ENCODE measurements at places on chromosomes 12 and 14.

DNA sequence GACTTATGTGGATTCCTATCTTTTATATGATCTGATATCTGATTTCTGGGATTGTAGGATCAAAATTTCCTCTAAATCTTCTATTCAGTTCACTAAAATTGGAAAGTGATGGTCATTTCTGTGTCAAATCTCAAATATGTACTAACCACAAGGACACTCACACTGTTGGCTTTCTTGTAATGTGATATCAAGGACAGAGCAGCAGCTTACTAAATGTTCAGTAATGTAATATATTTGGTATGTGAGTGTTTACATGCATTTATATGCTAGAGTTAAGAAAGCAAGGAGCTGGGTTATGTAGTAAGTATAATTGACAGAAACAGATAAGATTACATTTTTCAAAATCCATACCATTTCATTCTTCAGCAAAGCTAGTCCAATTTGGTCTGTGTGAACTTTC lies 16.5 kb downstream of the PUS7L start:
- DNase-seq: peak; percentile 65

DNA sequence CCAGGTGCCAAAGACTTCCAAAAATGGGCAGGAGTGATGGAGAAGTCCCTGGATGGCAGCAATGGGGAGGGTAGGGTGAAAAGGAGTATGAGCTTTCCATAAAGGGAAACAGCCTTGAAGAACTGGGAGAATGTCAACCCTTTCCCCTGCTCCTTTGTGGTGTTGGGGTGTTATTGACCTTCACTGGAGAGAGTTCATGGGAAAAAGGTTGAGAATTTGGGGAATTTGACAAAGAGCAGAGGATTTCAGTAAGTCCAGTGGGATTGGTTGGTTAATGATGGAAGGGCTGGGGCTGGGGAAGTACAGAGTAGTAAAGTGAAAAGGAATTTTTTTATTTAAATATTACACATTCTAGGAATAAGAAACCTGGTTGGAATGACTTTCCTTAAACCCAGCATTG lies 116.6 kb downstream of the ERC1 start:
- no peak for DNase-seq

DNA sequence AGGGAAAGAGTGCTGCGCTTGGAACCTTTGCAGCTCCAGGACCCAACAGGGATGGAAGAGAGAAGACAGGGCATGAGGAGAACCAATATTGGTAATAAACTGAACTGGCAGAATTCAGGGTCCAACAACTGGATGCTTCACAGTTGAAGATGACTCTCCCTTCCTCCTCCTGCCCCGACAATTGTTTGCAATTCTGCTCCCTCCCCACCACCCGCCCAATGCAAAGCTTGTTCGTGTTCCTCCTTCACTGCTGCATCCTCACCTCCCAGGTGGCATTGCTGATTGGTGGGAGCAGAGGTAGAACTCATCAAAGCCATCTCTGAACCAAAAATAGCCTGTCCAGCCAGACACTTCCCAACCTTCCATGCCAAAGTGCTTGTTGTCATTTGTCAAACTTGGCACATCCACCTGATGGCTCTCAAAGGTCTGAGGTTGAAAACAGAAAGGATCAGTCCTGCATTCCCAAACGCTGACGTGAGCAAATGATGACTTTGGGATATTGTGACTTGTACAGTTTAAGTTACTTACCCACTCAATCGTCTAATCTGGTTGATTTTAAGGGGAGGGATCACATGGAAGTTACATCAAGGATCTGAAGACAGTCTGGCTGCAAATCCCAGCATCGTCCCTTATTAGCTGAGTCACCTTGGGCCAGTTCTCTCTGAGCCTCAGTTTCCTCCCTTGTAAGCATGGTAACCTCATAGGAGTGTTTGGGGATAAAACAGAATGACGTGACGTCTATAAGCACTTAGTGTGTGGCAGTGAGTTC lies 242.6 kb upstream of the CRY1 start:
- DNase-seq: no peak

DNA sequence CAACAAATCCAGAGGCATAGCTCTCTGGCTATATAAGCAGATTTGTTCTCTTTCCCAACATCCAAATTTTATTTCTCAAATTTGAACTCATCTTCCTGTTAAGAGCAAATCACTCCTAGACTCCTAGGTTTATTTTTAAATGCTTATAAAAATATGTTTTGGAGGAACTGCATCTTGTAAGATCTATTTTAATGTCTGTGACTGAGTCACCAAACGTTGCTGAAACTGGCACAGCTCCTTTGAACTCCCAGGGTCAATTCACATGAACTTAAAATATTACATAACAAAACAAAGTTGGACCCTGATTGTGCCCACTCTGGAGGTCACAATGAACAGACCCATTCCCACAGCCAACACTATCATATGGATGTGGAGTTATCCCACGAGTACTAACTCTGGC lies 23.9 kb downstream of the ANAPC7 start:
- no peak for DNase-seq

GRCh38 chr12:76554405-76555230 lies 5.0 kb downstream of the OSBPL8 start:
- no peak for DNase-seq

DNA sequence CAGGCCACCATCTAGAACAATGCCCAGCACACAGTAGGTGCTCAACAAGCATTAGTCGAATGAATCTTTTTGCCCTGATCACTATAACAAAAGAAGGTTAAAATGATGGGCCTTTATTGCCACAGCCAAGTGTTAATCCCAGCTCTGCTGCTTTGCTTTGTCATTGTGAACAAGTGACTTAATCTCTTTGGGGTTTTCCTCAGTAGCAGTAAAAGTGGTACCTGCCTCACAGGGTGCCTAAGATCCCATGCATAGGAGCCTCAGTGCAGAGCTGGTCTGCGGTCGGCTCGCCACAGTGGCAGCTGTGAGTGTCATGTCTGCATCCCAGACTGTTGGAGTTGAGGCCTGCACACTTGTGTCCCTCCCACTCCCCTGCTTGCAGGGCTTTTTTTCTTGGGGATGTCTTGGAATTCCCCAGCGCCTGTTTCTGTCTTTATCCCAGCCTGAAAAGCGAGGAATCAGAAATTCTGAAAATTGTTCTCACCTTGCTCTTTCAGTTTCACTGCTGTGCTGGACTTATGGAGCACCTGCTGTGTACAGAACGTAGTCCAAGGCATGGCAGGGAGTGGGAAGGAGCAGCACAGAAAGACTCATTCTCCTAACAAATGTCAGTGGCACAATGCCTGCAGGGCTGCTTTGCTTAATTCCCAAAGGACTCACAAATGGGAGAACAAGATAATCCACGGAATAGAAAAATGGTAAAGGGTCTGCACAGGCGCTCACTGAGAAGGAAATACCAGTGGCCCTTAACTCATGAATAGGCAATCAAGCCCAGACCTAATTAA lies 90.8 kb downstream of the EML1 start:
- DNase-seq: no peak

DNA sequence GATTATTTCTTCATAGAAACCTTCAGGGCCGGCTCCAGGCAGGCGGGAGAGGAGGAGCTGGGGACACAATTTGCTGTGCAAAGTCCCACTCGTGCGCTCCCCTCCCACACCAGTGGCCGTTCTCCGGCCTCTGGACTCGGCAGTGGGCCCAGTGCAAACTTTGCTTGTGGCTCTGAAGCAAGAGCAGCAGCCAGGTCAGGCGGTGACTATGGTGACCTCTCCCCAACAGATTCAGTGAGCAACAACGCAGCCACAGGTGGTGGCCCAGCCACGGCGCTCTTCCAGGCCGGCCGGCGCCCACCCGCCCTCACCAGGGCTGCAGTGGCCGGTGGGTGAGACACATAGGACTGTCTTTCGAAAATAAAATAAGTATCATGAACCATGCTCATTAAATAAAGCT lies 29.5 kb downstream of the VPS37B start:
- DNase-seq: no peak

GRCh38 chr12:70246580-70246979 lies 3.3 kb downstream of the CNOT2 start:
- DNase-seq: no peak

DNA sequence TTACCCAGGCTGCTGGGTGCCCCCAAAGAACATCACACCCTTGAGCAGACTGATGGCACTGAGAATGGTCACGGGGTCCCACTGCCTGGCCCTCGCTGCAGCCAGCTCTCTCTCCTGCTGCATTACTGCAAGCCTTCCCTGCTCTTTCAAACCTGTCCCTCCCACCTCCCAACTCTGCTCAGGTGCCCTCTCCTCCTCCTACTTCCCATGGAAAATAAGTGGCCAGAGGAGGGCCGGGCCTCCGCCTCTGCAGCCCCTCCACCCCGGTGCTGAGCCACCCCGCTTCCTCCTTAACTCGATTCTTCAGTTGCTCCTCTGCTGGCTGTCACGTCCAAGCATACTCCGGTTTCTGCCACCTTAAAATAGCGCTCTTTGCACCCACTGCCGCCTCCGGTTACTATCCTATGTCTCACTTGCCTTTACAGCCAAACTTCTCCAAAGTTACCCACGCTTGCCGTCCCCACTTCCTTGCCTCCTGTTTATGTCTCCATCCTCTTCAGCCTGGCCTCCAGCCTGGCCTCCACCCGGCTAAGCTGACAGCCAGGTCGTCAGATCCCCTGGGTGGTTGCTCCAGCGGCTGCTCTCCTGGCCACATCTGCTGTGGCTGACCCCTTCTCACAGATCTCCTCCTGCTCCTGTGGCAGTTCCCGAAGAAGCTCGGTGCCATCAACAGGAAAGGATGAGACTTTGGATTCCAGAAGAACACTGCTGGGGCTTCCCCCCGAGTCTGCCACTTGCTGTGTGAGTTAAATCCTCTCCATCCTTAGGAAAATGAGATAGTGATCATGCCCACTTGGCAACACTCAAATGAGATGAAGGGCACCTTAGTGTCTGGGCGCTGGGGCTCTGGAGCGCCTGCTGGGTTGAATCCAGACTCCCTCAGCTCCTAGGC lies 7.7 kb downstream of the SMIM41 start:
- no peak for DNase-seq

- no peak for DNase-seq
These were observed 65.5 kb downstream of the PELI2 start for GRCh38 chr14:56183631-56184157.

- no peak for DNase-seq
These were observed 188.2 kb upstream of the DIO3 start for GRCh38 chr14:101372894-101373620.

- peak; percentile 17 for DNase-seq
These were observed 26.1 kb downstream of the SERPINA3 start for GRCh38 chr14:94638339-94638738.

DNA sequence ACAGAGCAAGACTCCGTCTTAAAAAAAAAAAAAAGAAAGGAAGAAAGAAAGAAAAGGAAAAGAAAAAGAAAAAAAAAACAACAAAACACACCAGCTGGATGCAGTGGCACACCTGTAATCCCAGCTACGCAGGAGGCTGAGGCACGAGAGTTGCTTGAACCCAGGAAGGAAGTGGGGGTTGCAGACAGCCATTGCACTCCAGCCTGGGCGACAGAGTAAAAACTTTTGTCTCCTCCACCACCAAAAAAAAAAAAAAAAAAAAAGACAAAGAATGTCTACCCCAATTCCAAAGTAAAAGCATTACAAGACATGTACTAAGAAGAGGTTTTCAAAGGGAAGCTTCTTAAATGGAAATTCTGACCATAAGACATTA lies 53.4 kb downstream of the HNRNPC start:
- no peak for DNase-seq

GRCh38 chr14:93788543-93789227 lies 400 bp upstream of the PRIMA1 start:
- DNase-seq: no peak

- no peak for DNase-seq
These were observed 20.7 kb downstream of the PRPF40B start for GRCh38 chr12:49643961-49644619.

GRCh38 chr14:87838931-87839330 lies 154.1 kb downstream of the GALC start:
- DNase-seq: no peak

- peak; percentile 18 for DNase-seq
These were observed 8.5 kb upstream of the SOCS2 start for GRCh38 chr12:93563807-93564538.

DNA sequence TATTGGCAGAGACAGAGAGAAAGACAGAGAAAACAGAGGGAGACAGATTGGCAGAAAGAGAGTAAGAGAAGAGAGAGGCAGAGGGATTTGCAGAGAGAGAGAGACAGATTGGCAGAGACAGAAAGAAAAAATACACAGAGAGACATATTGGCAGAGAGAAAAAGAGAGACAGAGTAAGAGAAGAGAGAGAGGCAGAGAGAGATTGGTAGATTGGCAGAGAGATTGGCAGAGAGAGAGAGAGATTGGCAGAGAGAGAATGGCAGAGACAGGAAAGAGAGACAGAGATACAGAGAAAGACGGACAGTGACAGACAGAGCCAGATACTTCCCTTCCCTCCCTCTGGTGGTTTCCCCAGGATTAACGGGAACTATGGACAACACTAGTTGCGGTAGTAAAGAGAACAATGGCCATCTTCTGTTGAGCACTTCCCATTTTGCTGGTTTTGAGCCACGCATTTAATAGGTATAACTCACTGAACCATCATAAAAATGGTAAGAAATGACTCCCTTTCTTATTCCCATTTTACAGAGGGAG lies 2.6 kb upstream of the NOS1 start:
- DNase-seq: no peak

DNA sequence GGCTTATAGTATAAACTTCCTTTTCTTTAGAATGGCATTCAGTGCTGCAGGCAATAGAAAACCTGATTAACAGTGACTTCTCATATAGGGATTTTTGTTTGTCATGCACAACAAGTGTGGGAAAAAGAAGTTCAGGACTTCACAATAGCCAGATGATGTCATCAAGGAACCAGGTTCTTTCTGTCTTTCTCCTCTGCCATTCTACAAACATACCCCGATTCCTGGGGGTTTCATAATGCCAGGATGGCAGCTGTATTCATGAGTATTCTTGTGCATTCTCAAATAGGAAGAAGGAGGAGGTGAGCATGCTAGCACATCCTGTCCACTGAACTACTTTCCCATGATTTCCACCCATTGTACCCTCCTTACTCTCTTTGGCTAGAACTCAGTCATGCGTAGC lies 182.7 kb upstream of the EEA1 start:
- DNase-seq: no peak
